ENCODE measurements at places on chromosomes 13 and 19.

- no peak for DNase-seq
Measured at GRCh38 chr13:36680913-36681312, 7.1 kb downstream of the SERTM1 start.

DNA sequence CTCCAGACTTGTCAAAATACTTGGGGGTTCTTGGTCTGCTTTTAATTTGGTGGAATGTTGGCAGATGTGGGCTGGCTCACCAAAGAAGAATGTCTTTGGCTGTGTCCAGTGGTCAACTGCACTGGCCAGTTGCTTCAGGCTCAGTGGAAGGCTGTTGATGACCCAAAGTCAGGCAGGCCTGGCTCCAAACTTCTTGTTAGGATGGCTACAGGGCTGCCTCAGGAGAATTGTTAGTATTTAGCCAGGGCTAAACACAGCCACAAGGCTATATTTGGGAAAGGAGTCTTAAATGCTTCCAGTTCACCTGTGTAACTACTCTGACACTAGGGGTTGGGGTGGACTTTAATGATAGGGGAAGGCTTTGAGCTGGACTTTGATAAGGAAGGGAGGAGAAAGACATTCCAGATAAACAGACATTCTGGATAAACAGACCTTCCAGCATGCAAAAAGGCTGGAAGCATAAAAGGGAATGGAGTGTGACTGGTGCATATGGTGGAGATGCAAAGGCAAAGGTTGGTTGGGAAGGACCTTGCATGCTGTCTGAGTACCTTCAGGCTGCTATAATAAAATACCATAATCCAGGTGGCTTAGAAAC, 116.8 kb downstream of the FOXO1 start:
- DNase-seq = no peak

DNA sequence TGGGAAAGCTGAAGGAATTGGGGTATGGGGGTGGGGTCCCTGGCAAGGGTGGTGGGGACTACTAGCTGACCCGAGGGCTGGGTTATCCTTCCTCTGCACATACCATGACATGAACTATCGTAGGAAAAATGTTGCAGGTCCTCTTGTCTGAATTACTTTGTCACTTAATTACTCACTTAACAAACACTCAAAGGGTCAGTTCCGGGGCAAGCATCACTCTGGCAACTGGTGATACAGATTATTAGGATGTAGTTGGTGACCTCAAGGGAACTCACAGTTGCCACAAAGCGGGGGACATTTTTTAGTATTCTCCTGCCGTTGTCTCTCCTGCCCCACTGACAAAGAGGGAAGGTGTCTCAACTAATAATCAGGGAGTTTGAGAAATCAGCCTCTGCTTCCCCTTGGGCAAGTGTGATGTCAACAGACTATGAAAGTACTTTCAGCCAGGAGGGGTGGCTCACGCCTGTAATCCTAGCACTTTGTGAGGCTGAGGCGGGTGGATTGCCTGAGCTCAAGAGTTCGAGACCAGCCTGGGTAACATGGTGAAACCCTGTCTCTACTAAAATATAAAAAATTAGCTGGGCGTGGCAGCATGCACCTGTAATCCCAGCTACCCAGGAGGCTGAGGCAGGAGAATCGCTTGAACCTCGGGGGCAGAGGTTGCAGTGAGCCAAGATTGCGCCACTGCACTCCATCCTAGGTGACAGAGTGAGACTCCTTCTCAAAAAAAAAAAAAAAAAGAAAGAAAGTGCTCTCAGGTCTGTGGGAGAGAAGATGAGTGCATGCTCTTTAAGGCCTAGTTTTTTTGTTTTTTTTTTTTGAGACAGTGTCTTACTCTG, 10.3 kb downstream of the DNAJB1 start:
- DNase-seq = no peak

GRCh38 chr13:104015646-104016396, 949.6 kb upstream of the SLC10A2 start:
- no peak for DNase-seq

DNA sequence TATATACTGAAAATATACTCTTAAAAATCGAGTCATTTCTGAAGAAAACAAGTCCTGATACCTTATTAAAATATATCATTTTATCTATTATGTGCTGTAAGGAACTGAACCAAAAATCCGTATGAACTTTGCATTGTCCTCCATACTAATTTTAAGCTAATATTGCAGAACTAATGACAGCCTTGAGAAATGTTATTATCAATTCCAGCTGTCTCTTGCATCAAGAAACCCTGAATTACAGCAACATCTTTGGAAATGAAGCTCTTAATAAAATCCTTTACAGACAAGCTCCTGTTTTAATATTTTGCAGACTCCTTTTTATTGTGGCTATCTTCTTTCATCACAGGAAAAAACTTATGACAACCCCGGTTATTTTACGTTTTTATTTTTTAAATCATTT, 1335.3 kb downstream of the EFNB2 start:
- DNase-seq = no peak
